ENCODE measurements at places on chromosomes 5 and 9.
A peak's percentile ranks its signal among the peaks of the same experiment; 100 is the strongest.

- DNase-seq: no peak
These were observed 52.6 kb upstream of the CXCL14 start for GRCh38 chr5:135631391-135631790.

- no peak for DNase-seq
These were observed 18.2 kb downstream of the ATP10B start for GRCh38 chr5:160833806-160834205.

DNA sequence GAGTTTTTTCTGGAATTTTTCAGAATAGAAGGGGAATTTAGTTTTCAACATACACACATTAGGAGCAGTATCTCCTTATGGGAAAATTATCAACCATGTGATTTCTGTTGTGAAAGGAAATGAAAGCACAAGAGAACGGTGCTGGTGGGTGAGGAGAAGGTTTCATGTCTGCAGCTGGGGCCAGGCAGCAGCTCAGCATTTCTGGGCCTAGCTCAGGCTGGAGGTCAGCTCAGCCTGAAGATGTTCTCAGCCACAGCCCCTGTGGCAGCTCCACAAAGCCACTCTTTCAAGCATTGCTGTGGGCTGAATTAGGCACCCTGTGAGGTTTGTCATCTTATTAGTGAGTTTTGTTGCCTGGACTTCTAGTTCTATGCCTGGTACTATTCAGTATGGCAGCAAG, 90.3 kb downstream of the DIRAS2 start:
- no peak for DNase-seq

- no peak for DNase-seq
These were observed 20.7 kb upstream of the GRPEL2 start for GRCh38 chr5:149324641-149325040.

DNA sequence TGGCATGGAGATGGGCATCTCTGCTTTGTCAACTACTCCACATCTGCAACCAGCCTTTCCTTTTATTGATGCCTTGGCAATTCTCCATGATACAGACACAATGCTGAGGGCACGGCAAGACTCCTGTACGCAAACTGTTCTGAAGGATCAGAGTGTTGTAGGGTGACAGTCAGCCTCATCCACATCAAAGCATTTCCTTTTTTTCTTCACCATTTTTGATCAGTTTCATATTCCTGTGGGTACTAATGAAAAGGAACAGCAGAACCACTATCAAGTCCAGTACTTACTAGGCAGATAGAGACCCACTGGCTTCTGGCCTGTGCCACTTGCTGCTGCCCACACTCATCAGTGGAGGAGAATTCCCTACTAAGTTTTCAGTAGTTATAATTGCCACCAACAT, 181.6 kb downstream of the PALM2AKAP2 start:
- DNase-seq: no peak

GRCh38 chr5:77139001-77139400, 51.9 kb upstream of the ZBED3 start:
- DNase-seq: peak; percentile 9

GRCh38 chr5:146589028-146589345, 73.0 kb upstream of the GPR151 start:
- no peak for DNase-seq

GRCh38 chr9:92807757-92808725, 43.4 kb upstream of the BICD2 start:
- DNase-seq: peak; percentile 63

GRCh38 chr5:133990396-133990795, 14.4 kb downstream of the VDAC1 start:
- DNase-seq: no peak

- no peak for DNase-seq
These were observed 42.5 kb upstream of the SPATA31E1 start for GRCh38 chr9:87840134-87840533.

GRCh38 chr5:172858990-172859811, 25.1 kb downstream of the ERGIC1 start:
- DNase-seq: no peak

- no peak for DNase-seq
These were observed 626.4 kb upstream of the NUDT12 start for GRCh38 chr5:104189031-104189430.

DNA sequence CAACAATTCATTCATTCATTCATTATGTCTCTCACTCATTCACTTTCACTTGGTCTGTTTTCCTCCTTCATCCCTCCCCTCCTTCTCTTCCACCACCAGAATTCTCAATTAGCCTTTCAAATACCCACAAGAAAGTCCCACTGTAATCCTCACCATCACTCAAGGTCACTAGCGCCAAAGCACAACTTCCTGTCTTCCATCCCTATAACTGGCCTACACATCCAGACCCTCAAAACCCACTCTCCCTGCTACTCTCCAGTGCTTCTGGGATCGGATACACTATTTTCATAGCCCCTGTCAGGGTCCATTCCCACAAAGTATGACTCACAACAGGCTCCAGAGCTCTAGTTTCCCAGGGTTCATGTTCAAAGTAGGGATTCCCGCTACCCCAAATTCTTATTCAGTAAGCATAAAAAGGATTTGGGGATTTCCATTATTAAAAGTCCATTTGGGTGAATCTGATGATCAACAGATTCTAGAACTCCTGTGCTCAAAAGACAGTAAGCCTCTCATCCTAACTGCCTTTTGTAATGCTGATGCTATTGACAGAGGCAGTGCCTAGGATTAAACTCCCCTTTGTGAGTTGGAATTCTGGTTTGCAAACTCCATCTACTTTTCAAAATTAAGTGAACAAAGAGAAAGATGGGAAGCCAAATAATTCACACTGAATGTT, 250.9 kb downstream of the SEMA5A start:
- no peak for DNase-seq

GRCh38 chr5:116544531-116545241, 29.9 kb downstream of the SEMA6A start:
- DNase-seq: no peak

GRCh38 chr9:17137566-17137965, 2.7 kb downstream of the CNTLN start:
- DNase-seq: no peak

- no peak for DNase-seq
These were observed 547 bp downstream of the CLTA start for GRCh38 chr9:36191290-36191645.

DNA sequence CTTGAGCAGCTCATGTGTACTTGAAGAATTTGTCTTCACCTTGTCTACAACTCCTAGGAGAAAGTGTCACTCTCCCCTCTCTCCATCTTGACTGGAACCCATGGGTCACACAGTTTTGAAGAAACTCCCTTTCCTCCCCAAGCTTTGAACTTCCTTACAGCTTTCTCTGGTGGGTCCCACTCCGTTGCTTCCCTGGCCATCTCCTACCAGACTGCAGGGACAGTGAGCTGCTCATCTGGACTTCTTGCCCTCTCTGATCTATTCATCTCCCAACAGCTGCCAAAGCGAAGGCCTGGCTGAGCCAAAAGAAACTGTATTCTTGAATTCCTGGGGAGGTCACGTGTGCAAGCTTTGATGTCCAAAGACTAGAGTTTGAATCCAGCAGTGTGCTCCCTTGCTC, 22.7 kb upstream of the CXCL14 start:
- DNase-seq: no peak

DNA sequence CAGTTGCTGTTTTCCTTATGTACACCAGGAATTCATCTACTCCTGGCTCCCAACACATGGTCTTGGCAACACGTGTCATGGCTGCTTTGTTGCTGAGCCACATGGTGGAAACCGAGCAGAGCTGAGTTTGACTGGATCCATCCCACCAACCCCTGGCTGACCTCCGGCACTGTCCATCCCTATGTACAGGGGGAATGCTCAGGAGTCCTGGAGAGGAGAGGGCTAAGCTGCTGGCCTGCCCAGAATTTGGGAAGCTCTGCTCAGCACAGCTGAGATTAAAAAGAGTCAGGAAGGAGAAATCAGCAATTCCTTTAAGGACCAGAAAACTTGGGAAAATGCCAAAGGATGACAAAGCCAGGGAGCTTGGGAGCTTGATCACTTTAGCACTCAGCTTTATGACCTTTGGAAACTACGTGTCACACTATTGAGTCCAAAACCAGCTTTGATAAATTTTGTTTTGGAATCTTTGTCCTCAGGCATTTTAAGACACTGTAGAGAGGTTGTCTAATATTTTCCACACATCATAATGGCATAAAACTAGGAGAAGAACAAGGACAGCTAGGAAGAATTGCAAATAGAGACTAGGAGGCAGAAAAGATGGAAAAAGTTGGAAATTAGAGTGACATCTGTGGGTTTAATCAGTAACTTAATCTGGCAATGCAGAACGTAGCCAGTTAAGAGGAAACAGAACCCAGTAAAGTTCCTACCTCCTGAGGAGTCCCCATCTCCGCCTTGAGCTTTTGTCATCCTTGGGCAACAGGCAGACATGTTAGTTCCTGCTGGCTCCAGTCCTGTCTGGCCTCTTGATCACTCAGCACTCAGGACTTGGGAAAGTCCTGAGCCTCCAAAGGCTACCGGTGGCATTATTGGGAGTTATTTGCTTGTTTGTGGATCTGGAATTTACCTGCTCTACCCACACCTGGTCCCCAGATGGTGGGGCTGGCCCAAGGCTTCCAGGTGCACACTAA, 62.5 kb upstream of the PLPP1 start:
- no peak for DNase-seq

- no peak for DNase-seq
These were observed 368.1 kb upstream of the GRIA1 start for GRCh38 chr5:153122403-153122802.

GRCh38 chr5:154373729-154374179, 72.0 kb upstream of the SAP30L start:
- no peak for DNase-seq

GRCh38 chr5:1961304-1961946, 78.7 kb upstream of the IRX4 start:
- DNase-seq: no peak

- no peak for DNase-seq
These were observed 54.9 kb upstream of the FSTL4 start for GRCh38 chr5:133667217-133667616.

DNA sequence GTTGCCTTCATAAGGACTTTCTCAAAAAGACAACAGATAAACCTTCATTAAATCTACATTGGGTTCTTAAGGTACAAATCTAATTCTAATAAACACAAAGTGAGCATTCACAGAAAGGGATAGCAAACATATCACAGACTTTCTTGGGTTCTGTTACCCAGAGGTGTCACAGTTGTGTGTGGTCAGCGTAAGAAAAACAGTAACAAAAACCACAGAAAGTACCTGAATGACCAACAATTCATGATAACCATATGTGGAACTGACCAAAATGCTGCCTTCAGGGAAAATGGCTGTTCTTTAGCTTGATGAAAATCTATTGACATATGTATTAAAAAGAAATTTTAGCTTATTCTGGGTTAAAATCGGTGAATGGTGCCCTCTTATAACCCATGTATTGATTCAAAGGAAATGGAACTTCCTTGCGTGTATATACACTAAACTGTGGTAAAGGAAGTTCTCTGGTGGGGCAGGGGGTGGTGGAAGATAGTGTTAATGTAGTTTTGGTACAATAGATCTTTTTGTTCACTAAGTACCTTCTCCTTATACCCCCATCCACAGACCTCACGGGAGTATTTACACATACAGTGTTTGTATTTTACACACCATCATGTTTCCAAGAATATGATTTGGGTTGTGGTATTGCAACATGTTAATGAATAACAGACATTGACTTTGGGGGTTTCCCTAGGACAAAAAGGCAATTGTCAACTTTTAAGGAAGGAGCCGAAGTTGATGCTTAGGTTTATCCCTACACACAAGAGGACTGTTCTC, 152.5 kb downstream of the APBA1 start:
- no peak for DNase-seq
